ENCODE measurements at places on chromosomes 1 and 21.

DNA sequence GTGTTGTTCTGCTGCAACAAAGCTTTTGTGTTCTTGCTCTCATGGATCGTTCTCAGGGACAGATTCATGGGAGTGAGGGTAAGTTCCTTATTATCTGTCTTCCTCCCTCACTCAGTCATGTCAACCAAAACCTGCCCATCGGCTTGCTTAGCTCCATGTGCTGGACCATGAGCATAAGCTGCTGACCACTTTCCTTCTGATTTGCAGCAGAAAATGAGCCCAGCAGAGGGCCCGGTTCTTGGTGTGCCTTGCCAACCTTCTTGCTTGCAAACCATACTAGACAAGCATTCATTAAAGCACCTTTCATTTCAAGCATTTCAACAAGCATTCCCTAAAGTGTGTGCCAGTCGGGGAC lies 64.0 kb upstream of the COA6 start:
- DNase-seq, result no peak

- no peak for DNase-seq
These were observed 11.0 kb downstream of the EVA1C start for GRCh38 chr21:32423320-32424190.

DNA sequence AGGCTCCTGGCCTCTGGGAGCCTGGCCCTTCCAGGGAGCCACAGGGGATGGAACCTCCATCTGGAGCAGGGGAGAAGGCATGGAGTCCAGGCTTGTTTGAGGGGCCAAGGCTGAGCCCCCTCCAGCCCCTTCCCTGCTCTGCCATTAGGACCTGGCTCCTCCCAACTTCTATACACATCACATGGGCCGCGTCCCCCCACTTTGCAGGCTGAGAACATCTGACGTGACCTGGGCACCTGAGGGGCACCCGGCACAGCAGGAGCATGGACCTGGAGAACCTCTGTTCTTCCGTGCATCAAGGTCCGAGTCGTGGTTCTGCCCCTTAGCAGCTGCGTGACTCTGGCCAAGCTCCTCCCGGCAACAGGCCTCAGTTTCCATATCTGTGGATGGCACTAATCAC lies 3.9 kb upstream of the AIRE start:
- no peak for DNase-seq

GRCh38 chr1:98672189-98672588 lies 10.7 kb downstream of the SNX7 start:
- DNase-seq, result no peak

DNA sequence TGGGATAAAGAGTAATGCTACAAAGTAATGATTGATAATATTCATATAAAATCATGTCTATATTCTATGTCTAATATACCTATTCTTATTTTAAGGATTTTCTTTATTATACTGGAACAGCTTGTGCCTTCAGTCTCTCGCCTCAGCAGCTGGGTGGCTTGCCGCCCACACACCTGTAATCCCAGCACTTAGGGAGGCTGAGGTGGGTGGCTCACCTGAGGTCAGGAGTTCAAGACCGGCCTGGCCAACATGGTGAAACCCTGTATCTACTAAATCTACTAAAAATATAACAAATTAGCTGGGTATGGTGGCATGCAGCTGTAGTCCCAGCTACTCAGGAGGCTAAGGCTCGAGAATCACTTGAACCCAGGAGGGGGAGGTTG lies 7.6 kb upstream of the TRNAU1AP start:
- no peak for DNase-seq

DNA sequence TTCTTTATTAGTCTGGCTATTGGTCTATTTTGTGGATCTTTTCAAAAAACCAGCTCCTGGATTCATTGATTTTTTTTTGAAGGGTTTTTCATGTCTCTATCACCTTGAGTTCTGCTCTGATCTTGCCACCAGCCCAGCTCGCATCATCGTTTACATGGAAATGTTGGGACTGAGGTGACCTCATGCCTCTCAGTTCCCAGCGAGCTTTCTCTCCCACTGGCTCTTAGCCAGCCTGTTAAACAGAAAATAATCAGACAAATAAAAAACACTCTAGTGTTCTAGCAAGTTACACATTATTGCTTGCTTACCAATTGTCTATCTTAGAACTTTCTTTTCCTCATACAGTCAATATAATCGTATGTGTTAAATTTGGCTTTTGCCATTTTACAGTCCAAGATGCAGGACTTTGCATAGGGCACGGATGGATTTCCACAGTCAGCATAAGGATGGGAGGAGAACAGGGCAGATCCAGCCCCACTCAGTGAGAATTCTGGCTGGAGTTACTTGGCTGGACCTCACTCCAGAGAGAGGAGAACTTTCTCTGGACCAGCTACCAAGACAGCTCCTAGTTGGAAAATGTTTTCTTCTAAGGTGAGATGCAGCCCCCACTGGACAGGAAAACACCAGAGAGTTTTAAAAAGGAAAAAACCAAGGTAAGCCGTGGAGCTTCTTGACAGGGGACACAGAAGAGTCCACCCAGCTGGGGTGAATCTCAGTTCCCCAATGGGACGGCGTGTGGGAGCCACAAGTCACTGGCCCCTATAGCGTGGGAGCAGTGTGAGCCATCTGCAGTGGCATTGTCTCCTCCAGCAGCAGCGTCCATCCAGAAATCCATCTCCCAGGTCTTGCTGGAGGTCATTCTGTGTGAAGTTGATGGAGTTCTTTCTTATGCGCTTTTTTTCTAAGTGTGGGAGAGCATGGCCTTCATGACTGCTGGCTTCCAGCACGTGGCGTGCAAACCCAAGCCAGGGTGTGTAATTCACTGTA lies 17.6 kb downstream of the PGBD2 start:
- no peak for DNase-seq

DNA sequence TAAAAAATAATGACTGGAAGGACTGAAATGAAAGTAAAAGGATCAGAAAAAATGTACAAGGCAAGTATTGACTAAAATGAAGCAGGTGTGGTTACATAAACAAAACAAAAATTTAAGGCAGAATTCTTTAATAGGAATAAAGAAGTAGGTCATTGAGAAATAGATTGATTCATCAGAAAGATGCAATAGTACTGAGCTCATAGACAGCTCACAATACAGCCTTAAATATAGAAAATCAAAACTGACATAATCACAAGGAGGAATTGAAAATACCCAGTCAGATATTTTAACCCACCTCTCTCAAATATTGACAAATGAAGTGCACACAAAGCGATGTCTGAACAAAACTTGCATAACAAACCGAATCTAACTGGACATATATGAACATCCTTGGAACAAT lies 366.8 kb upstream of the DPYD start:
- DNase-seq, result no peak

- no peak for DNase-seq
These were observed 29.7 kb upstream of the EVA1B start for GRCh38 chr1:36352910-36353878.

DNA sequence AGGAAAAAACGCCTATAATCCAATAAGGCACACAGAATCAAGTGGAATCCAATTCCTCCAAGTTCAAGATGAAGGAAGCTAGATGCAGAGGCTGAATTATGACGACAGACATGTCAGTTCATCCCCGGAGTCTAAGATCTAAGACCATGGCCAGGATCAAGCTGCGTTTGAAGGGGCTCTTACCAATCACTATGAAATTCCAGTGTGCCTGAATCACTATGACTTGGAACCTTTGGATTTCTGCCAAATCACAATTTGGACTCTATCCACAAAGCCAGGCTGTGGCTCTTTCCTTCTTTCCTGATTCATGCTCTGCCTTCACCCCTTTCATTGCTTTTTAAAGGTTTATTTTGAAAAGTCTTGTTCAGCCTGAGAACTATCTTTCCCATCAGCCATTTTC lies 17.1 kb downstream of the OLIG2 start:
- DNase-seq, result no peak

GRCh38 chr1:1273209-1273511 lies 494 bp downstream of the UBE2J2 start:
- DNase-seq, result no peak
